ENCODE measurements at places on chromosomes 12 and 14.
A peak's percentile ranks its signal among the peaks of the same experiment; 100 is the strongest.

DNA sequence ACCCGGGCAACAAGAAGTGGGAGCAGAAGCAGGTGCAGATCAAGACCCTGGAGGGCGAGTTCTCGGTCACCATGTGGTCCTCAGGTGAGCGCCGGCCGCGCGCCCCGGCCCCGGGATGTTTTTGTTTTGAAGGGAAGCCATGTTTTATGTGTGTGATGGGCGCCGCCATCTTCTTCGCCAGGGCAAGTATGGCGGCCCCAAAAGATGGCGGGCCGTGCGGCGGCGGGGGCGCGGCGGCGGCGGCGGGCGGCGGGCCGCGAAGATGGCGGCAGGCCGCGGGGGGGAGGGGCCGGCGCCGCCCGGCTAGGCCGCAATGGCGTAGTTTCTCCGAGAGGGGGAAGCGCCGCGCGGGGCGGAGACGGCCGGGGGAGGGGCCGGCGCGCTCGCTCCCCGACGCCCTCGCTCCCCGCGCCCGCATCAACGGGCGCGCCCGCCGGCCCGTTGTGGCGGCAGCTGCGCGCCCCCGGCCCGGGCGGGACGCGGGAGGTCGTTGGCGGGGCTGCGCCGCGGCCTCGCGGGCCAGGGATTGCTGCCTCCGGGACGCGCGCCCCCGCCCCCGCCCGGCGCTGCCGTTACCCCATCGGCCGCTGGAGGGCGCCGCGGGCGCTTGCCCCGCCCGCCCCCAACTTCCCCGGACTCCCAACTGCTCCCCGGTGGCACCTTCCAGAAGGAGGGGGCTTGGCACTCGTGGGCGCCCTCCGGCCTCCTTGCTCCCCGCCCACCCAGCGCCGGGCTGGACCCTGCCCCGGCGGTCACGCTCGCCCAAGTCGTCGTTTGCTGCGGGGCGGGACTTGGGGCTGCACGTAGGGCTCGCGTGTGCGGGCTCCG lies 1.1 kb downstream of the YY1 start:
- peak; percentile 96 for DNase-seq

GRCh38 chr12:89597210-89597609 lies 71.4 kb upstream of the POC1B start:
- no peak for DNase-seq

- peak; percentile 83 for DNase-seq
Measured at GRCh38 chr14:102776761-102777710, at the start of gene TRAF3. Gene TRAF3 (plus strand): TSS chr14:102777449. CDS start chr14:102870202, 92,753 bp downstream.

DNA sequence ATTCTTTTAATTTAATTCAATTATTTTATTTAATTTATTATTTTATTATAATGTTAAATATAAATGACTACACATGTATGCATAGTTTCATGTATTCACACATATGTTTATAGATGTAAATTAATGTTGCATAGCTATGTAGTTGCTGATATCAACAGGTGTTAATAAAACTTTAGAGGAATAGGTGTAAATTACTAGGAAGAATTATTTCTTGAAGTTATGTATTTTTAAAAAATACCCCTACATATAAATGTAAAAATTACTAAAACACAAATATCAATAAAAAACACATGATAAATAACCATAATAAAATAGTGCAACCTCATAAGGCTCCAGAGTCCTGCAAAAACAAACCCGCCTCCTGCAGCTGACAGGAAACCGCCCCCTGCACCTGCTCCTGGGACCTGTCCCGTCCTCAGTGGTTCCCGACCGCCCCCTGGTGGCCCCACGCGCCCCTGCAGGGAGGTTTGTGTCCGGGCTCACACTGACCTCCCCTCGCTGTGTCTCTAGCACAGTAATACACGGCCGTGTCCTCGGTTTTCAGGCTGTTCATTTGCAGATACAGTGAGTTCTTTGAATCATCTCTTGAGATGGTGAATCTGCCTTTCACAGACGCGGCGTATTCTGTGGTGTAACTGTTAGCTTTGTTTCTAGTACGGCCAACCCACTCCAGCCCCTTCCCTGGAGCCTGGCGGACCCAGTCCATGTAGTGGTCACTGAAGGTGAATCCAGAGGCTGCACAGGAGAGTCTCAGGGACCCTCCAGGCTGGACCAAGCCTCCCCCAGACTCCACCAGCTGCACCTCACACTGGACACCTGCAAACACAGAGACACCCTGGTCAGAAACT lies 1264.0 kb downstream of the TMEM121 start:
- DNase-seq = no peak

Data from NCI-H226 (cell line).